Occipital lobe (tissue), 3 donors: ENCODE measurements at places on chromosomes 16 and 17.

GRCh38 chr17:79942011-79942405, 93.7 kb downstream of the TBC1D16 start:
- DNase-seq: no peak

DNA sequence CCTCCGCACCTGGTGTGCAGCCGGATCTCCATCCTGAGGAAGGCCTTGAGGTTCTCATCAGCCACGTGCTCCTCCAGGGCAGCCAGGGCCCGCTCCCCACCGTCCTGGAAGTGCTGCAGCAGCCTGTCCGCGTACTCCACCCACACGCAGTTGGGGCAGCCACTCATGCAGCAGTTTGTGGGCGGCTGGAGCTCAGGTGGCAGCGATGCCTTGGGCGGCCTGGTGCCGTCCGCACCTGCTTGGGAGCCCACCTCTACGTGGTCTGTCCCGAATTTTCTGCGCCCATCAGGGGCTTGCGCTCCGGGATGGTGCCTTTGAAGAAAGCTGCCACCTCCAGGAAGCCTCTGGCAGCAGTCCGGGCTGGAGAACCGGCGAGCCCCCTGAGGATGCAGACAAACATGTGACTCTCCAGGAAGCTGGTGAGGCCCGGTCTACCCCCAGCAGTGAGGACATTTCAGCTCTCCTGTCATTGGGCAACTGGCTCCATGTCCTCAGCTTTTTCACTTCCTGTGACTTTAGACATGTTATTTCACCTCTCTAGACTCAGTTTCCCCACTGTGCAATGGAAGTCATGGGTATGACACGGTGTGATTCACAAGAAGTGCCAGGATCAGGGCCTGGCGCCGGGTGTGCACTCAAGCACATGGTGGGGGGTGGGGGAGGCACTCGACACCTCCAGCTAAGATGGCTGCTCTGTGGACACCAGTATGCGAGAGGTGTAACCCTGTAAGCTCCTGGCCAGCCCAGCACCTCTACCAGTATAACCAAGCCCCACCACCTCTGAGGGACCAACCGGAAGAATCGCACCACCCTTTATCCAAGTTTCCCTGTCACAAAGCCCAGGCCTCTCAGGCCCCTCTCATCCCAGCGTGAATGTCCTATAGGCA, 957 bp downstream of the OXLD1 start:
- peak; percentile 31 for DNase-seq

DNA sequence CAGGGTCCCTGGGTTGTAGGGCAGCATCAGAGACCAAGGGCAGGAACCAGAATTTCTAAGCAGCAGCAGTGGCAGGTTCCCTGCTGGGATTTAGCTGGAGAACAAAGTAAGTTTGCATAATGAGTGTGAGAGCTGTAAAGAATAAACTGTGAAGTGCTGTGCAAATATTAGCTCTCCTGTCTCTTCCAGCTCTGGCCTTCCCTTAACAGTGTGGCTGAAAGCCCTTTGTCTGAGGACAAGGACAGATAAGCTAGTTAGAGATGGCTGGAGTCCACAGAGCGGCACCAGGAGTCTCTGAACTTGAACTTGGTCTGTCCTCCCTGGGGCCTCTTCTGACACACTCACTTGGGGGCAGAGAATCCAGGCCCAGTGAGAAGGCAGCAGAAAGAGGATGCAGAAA, 98.2 kb upstream of the WSCD1 start:
- DNase-seq: no peak

GRCh38 chr17:58468944-58469343, 19.3 kb downstream of the HSF5 start:
- no peak for DNase-seq

- DNase-seq: peak; percentile 74
These were observed 3.6 kb upstream of the ZNHIT3 start for GRCh38 chr17:36482611-36483504.

DNA sequence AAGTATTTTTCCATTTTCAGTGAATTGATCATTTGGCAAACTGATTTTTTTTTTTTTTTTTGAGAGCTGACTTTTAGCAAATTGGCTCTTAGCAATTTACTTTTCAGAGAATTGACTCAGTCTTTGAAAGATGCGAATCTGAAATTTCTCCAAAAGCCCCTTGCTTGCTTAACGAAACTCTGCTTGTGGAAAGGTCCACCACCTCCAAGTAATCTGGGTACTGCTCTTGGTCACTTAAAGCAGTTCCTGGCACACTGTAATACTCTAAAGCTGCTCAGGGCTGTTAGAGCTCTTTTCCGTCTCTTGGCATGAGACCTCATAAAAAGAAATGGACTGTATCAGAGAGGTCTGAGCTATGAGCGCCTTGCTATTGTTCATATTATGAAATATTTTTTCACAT, 2.9 kb downstream of the GSDMB start:
- no peak for DNase-seq

GRCh38 chr16:79061181-79061580, 539.4 kb downstream of the MAF start:
- DNase-seq: no peak

GRCh38 chr16:78277321-78278055, 178.0 kb downstream of the WWOX start:
- DNase-seq: no peak
